ENCODE measurements at places on chromosomes 3 and 15.
A peak's percentile ranks its signal among the peaks of the same experiment; 100 is the strongest.

DNA sequence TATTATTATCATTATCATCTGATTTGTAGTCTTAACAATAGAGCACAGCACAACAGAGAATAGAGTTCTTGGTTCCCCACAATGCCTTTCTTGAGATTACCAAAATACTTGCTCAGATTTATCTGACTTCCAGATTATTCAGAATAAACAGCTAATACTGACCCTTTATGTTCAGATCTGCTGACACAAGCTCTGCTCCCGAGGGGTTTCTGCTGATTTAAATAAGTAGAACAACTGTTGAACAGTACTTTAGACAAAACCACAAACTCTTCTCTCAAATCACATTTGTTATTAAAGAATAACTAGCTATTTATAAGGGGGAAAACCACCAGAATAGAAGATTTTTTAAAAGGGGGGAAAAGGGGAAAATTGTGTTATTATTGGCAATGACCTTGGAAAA, 380.2 kb upstream of the ATP11B start:
- no peak for DNase-seq

- DNase-seq: peak; percentile 82
Observed at GRCh38 chr3:138861798-138862197, 27.1 kb upstream of the PIK3CB start.

GRCh38 chr15:89379251-89379695, 44.6 kb upstream of the POLG start:
- DNase-seq: no peak

DNA sequence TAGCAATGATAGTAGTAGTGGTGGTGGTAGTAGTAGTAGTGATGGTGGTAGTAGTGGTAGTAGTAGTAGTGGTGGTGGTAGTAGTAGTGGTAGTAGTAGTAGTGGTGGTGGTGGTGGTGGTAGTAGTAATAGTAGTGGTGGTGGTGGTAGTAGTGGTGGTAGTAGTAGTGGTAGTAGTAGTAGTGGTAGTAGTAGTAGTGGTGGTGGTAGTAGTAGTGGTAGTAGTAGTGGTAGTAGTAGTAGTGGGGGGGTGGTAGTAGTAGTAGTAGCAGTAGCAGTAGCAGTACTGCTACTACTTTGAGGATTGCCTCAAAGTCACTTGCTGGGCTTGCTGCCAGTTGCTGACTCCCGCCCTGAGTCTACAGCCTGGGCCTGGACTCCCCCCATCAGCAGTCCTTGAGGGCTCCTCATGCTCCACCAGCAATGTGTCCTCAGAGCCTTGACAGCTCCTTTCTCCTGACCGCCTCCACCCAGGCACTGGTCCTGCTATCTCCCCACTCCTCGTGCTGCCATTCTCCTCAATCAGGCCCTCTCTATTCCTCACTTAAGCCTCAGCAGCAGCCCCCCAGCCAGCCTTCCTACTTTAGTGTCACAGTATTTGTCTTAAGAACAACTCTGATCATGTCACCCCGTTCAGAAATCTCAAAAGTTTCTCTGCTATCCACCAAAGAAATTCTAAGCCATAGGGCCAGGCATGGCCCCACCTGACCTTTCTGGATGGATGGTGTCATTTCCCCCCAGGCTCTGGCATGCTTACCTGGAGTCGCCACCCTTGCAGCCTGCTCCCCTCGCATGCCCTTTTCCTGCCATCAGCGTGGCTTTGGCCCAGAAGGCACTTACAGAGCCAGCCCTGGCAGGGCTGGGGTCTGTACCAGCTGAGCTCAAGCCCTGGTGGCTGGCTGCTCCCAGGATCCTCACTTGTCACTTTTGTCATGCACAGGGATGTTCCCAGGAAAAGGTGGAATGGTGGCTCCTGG, 45.6 kb downstream of the DLEC1 start:
- peak; percentile 40 for DNase-seq

DNA sequence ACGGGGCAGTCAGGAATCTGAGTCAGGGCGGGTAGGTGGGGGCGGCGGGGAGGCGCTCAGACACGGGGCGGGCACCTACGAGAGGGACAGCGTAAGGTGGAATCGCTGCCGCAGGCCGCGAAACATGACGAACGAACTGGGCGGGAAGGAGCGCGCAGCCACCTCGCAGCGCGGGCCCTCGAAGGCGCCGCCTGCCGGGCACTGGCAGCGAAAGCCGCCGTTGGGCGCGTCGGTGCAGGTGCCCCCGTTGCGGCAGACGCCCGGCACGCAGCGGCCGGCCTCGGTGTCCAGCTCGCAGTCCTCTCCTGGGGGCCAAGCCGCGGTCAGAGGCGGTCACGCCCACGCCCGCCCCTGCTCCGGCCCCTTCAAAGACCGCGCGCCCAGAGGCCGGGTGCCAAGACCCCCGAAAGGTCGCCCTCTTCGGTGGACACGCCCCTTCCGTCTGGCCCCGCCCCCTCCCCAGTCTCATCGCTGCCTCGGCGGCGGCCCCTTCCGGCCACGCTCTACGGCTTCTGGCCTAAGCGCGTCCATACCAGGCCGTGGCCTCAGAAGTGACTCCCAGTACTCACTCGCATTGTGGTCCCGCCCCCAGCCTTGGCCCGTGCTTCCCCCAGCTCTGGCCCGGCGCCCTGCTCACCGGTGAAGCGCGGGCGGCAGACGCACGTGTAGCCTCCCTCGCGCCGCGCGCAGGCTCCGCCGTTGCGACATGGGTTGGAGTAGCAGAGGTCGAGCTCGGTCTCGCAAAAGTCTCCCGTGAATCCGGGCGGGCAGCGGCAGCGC, 6.4 kb downstream of the CELSR3 start:
- DNase-seq: peak; percentile 78

- DNase-seq: no peak
Observed at GRCh38 chr3:190008432-190008831, 112.3 kb downstream of the P3H2 start.

DNA sequence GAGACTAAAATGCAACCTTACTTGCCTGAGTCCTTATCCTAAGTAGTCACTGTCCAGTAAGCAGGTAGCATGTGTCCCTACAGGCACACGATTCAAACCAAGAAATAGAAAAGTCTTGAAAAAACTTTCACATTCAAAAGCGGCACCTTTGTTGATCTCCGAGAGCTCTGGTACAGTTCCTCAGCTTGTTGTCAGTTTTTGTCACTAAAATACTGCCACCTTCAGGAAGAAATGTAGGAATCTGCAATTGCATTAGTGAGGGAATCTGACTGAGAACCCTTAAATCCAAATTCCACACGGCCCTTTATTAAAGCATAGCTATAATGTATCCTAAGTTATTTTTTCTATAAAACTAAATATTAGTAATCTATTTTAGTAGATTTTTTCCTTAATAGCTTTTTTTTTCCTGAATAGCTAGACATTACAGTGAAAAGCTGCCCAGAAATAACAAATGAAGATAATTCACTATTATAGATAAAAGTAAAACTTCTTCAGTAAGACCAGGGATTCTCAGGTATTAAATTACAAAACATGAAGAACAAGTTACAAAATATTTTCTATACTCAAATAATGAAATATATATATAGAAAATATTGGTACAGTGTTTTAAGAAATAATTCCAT, 44.0 kb downstream of the CCDC54 start:
- DNase-seq: peak; percentile 79

DNA sequence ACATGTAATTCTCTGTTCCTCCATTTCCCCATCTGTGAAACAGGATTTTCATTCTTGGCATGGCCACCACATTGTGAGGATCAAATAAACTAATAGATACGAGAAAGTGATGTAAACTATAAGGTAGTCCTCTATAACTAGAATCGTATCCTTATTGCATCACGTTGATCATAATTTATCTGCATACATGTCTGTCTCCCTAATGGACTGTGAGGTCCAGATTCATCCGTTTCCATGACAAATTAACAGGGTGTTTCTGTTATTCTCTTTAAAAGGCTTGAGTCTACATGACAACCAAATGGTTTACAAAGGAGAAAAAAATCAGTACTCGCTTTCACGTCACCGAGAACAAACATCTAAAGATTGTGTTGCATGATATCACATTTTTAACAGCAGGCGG, 53.0 kb downstream of the SST start:
- no peak for DNase-seq

- DNase-seq: no peak
Observed at GRCh38 chr3:101879102-101879501, 29.8 kb downstream of the NFKBIZ start.

- no peak for DNase-seq
Observed at GRCh38 chr3:119481079-119481478, 12.3 kb downstream of the POGLUT1 start.
